ENCODE measurements at places on chromosomes 13 and 19. TPM values are rescaled to one million over a fixed set of nuclear protein-coding genes. Genes with fewer than 3 reads are reported as not detected.
A peak's percentile ranks its signal among the peaks of the same experiment; 100 is the strongest.

DNA sequence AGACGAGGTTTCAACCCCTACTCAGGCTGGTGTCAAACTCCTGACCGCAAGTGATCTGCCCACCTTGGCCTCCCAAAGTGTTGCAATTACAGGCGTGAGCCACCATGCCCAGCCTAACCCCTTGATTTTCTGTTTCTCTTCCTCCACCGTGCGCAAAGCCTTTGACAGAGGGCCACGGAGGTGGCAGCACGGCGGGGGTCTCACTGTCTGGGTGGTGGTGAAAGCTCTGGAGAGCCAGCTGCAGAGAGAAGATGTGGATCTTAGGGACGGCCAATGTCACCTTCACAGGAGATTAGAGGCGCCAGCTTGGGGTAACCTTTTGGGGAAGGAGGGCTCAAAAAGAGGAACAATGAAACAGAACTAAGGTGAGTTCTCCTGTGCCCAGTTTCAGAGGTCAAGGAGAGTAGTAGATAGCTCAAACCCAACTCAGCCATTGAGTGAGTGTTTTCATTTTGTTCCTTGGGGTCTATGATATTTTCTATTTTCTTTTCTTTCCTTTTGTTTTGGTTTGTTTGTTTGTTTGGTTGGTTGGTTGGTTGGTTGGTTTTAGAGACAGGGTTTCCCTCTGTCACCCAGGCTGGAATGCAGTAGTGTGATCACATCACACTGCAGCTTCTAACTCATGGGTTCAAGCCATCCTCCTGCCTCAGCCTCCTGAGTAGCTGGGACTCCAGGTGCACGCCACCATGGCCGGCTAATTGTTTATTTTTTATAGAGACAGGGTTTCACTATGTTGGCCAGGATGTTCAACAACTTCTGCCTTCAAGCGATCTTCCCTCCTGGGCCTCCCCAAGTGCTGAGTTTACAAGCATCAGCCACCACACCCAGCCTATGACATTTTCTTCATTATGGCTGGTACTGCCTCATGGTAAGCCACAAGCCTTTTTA lies 37.7 kb downstream of the GPR42 start:
- no peak for DNase-seq
- H3K36me3 ChIP-seq = no peaks in the 10 kb centered on the region
- no peaks in the 10 kb centered on the region for H3K27me3 ChIP-seq
- no peak overlapping the region for H3K27ac ChIP-seq
- no peak overlapping the region for H3K4me3 ChIP-seq
- H3K4me1 ChIP-seq = no peaks in the 10 kb centered on the region

Gene NTF4
- total RNA-seq = 0.94 TPM

DNA sequence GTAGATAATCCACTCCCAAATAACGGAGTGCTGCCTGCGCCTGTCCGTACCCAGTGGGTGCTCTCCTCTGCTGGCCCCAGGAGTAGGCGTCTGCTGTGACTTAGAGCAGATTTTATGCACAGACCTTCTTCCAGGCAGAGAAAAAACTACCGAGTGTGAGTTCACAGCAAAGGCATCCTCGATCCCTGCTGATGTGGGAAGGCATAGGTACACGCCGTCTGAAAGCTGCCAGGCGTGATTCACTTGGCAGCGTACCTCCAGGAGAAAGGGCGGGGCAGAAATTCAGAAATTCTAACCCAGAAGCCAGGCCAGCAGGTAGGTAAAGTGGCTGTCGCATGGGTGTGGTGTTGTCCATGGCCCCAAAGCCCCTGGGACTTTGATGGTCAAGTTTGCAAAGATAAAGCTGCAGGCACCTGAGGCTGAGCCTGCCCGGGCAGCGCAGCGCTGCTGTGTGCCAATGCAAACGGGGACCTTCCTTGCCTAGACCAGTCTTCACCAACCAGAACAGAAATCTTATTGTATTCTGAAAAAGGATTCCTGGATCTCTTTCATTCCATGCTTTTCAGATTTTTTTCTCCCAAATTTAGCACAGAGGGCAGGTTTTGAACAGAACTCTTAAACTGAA lies 36.3 kb downstream of the COL4A2 start:
- DNase-seq = no peak
- no peaks in the 10 kb centered on the region for H3K36me3 ChIP-seq
- no peak overlapping the region for H3K27ac ChIP-seq
- peaks cover 22% of the 10 kb centered on the region for H3K4me1 ChIP-seq
- no peak overlapping the region for H3K4me3 ChIP-seq
- no peaks in the 10 kb centered on the region for H3K27me3 ChIP-seq

- no peaks in the 10 kb centered on the region for H3K36me3 ChIP-seq
- DNase-seq = no peak
- no peak overlapping the region for H3K4me3 ChIP-seq
- no peaks in the 10 kb centered on the region for H3K4me1 ChIP-seq
Measured at GRCh38 chr13:65830411-65831205, 1399.5 kb downstream of the PCDH9 start.

Gene STAP2
- 15.1 TPM for total RNA-seq

Gene NXNL1
- total RNA-seq = not detected

- no peak for DNase-seq
- H3K4me3 ChIP-seq = no peak overlapping the region
- H3K36me3 ChIP-seq = no peaks in the 10 kb centered on the region
- no peak overlapping the region for H3K27ac ChIP-seq
- H3K27me3 ChIP-seq = no peaks in the 10 kb centered on the region
Measured at GRCh38 chr19:54333586-54334298, 5.2 kb downstream of the LILRA4 start.

- no peaks in the 10 kb centered on the region for H3K36me3 ChIP-seq
- H3K27ac ChIP-seq = no peak overlapping the region
- peaks cover 28% of the 10 kb centered on the region for H3K4me1 ChIP-seq
- no peak overlapping the region for H3K4me3 ChIP-seq
- DNase-seq = peak; percentile 57
Measured at GRCh38 chr13:77480066-77480465, 55.4 kb upstream of the SCEL start.

Gene BCKDHA
- total RNA-seq = 31.3 TPM

DNA sequence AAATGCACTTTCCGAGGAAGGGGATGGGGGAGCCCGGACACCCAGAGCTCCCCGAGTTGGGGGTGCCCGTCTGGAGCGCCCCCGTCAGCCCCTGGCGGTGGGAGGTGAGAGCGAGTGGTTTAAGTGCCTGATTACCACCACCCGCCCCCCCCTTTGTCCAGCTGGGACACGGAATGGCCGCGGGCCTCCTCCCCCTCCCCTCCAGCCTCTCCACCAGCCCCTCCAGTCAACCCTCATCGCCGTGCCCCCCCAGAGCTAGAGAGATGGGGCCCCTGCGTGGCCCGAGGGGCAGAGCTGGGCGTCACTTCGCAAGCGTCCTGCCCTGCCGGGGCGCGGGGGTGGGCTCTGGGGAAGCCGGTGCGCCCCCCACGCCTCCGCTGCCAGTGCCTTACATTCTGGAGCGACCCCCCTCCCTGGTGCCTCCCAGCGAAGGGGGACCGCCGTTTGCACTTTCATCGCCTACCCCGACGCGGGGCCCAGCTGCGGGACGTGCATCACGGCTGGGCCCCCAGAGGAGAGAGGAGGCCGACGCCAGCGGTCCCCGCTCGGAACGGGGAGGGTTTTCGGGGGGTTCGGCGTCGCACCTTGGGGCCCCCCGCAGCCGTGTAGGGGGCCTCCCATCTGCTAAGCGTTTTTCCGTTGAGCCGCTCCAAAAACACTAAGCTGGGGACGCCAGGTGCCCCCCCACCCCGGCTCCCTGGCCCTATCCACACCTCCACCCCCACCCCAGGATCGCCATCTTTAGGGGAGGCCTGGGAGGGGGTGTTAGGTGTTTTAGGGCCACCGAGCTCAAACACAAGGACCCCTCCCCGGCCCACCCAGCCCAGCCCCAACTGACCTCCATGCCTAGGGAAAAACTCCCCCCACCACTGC lies 16.4 kb downstream of the SMIM24 start:
- peak overlapping the region; percentile 65 for H3K4me3 ChIP-seq
- peaks cover 76% of the 10 kb centered on the region for H3K27me3 ChIP-seq
- H3K4me1 ChIP-seq = peaks cover 22% of the 10 kb centered on the region
- peak; percentile 63 for DNase-seq
- H3K36me3 ChIP-seq = no peaks in the 10 kb centered on the region

GRCh38 chr19:5672708-5673459 lies 7.4 kb downstream of the MICOS13 start:
- no peak for DNase-seq
- no peak overlapping the region for H3K4me3 ChIP-seq
- no peak overlapping the region for H3K27ac ChIP-seq
- peaks cover 10% of the 10 kb centered on the region for H3K36me3 ChIP-seq
- H3K27me3 ChIP-seq = no peaks in the 10 kb centered on the region

DNA sequence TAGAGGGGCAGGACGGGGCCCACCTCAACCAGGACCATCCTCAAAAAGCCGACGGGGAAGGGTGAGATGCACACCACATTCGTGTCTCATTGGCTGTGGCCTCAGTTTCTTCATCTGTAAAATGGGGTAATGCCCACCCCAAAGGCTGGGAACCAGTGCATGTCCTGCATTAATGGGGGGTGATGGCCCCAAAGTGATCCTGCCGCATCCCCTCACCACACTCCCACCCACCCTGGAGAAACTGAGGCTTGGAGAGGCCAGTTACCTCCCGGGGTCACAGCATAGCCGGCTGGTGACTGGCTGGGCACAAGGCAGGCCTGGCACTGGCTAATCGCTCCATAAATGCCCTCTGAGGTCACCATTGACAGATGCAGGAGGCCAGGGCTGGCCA lies 640 bp upstream of the MIDN start:
- peak overlapping the region; percentile 84 for H3K4me3 ChIP-seq
- DNase-seq = no peak
- H3K36me3 ChIP-seq = no peaks in the 10 kb centered on the region
- H3K27me3 ChIP-seq = no peaks in the 10 kb centered on the region
- H3K4me1 ChIP-seq = peaks cover 3% of the 10 kb centered on the region

DNA sequence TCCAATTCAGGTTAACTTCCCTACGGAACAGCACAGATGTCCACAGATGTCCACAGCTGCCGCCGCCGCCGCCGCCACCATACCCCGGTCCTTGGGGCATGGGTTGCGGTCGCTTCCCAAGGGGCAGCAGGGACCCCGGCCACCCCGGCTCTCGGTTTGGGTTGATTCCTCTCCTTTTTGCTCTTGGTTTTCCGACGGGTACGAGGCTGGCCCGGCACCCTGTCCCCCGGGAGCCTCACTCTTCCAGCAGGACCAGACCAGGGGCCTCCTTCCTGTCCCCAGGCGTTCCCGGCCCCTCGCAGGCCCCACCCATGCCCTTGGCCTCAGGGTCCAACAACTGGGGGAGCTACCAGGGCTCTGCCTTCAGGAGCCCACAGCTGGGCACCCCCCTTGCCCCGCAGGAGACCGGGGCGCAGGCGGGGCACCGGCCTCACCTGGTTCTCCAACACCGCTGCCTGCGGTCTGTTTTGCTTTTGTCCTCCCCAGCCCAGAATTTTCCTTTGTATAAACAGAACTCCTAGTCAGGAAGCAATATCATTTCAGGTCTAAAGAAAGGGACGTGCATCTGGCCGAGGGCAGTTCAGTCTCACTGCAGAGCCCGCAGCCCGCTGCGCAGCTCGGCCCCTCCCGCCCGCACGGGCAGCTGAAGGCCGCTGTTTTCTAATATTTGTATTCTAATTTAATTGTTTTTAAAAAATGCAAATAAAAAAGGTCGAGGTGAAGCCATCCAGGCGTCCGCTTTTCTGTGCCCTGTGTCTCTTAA lies 27.9 kb downstream of the ZBTB7A start:
- H3K27ac ChIP-seq = peak overlapping the region; percentile 72
- no peaks in the 10 kb centered on the region for H3K27me3 ChIP-seq
- no peaks in the 10 kb centered on the region for H3K36me3 ChIP-seq

- no peaks in the 10 kb centered on the region for H3K36me3 ChIP-seq
- no peak for DNase-seq
- no peak overlapping the region for H3K4me3 ChIP-seq
Measured at GRCh38 chr13:75385708-75386083, 96.3 kb downstream of the TBC1D4 start.

DNA sequence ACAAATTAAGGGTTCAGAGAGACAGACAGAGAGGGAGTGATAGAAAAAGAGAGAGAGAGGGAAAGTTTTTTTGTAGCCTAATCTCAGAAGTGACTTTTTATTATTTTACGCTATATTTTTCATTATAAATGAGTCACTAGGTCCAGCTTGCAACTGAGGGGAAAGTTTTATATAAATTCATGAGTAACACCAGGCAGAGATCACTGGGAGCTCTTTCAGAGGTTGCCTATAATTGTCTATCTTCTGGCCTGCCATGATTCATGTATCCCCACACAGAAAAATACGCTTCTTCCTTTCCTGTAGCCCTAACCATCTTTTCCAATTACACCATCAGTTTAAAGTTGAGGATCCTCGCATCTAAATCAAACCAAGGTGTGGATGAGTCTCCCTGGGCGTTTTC lies 467.9 kb downstream of the SLITRK1 start:
- no peaks in the 10 kb centered on the region for H3K36me3 ChIP-seq
- H3K27ac ChIP-seq = no peak overlapping the region
- H3K4me3 ChIP-seq = no peak overlapping the region
- no peak for DNase-seq
- H3K27me3 ChIP-seq = no peaks in the 10 kb centered on the region
- H3K4me1 ChIP-seq = no peaks in the 10 kb centered on the region

DNA sequence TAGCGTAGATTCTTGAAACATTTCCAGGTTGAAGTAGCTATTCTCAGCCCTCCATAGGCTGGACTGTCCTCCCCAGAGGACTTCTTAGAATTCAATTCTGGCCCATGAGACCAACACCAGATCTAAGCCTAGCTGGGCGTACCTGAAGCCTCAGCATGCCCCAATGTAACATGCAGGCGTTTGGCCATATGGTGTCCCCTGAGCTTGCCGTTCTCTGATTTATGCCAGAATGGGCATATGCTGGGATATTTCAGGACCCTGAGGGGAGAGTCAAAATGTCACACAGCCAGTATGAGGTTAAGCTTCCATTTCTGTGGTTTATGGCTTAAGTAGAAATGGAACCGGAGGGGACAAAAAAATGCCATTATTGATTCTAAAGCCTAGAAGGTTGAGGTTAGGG lies 317.7 kb upstream of the OBI1 start:
- H3K4me1 ChIP-seq = no peaks in the 10 kb centered on the region
- no peak overlapping the region for H3K27ac ChIP-seq
- no peak for DNase-seq
- H3K36me3 ChIP-seq = no peaks in the 10 kb centered on the region

GRCh38 chr19:1239796-1240737 lies 1.5 kb upstream of the ATP5F1D start:
- no peaks in the 10 kb centered on the region for H3K27me3 ChIP-seq
- H3K4me1 ChIP-seq = peaks cover 15% of the 10 kb centered on the region
- no peaks in the 10 kb centered on the region for H3K36me3 ChIP-seq
- H3K4me3 ChIP-seq = peak overlapping the region; percentile 95

Gene MAP2K2
- total RNA-seq = 151 TPM

GRCh38 chr19:16899566-16900075 lies 10.8 kb downstream of the F2RL3 start:
- H3K27ac ChIP-seq = no peak overlapping the region
- peak; percentile 73 for DNase-seq
- peaks cover 16% of the 10 kb centered on the region for H3K27me3 ChIP-seq
- H3K36me3 ChIP-seq = no peaks in the 10 kb centered on the region

Gene CELF5
- total RNA-seq = 6.8 TPM

Measured in GM23338 (cell line).